ENCODE measurements at places on chromosomes 6 and 20. TPM values are rescaled to one million over a fixed set of nuclear protein-coding genes. Genes with fewer than 3 reads are reported as not detected.

DNA sequence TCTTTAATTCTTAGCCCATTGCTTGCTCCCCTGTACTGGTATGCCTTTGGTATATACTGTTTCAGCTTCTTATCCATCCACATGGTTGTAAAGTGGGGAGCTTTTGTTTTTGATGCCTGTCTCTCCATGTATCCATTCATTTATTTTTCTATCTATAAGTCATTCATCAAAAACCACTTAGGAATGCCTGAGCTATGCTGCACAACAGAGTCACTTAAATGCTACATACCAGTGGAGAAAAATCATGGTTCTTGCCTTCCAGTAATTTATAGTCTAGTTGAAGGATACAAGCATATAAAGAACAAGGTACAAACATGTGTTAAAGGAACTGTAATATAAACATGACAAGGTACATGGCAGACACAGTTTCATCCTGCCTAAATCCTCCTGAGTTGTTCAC lies 347.3 kb downstream of the NRN1 start:
- no peak overlapping the region for H3K27ac ChIP-seq
- H3K36me3 ChIP-seq, result peaks cover 1% of the 10 kb centered on the region
- DNase-seq, result no peak
- H3K27me3 ChIP-seq, result no peaks in the 10 kb centered on the region

DNA sequence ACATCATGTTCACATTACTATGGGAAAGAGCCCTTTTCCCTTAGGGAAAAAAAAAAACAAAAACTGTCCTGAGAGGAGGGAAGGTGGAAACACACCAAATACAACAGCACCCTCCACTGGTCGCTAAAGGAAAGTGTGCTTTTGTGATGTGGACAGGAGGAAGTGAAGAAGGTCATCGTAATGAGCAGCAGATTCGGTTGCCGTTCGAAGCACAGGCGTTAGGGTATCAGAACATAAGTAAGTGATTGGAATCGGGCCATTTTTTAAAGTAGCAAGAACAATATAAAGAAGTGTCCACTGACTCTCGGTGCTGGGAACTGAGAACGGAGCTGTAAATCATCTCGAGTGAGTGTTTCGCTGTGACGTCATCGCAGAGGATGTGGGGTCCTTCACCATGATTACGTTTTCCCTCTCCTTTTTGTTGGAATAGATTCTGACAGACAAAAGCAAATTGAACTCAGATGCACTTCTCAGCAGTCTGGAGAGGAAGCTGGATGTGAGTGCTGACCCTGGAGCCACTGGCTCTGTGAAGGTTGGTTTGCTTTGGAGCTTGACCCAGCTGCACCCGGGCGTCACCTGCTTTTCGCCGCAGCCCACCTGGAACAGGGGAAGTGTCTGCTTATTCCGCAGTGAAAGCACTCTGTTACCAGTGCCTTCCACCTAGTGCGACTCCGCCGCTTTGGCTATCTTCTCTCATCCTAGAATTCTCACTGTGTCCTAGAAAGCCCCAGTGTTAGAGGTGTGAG lies 203.6 kb upstream of the GMDS start:
- no peaks in the 10 kb centered on the region for H3K4me1 ChIP-seq
- H3K27me3 ChIP-seq, result no peaks in the 10 kb centered on the region
- H3K4me3 ChIP-seq, result peak overlapping the region; percentile 76
- no peaks in the 10 kb centered on the region for H3K36me3 ChIP-seq
- peak; percentile 67 for DNase-seq
- H3K27ac ChIP-seq, result no peak overlapping the region

Gene SHLD1
- total RNA-seq, result 6.7 TPM

Gene TSPO2
- total RNA-seq, result not detected

GRCh38 chr6:167127785-167128531 lies 5.1 kb downstream of the CCR6 start:
- H3K4me1 ChIP-seq, result no peaks in the 10 kb centered on the region
- no peak overlapping the region for H3K27ac ChIP-seq
- H3K27me3 ChIP-seq, result no peaks in the 10 kb centered on the region
- H3K4me3 ChIP-seq, result no peak overlapping the region

GRCh38 chr6:111605100-111605751 lies 452 bp downstream of the TRAF3IP2 start:
- H3K36me3 ChIP-seq, result no peaks in the 10 kb centered on the region
- H3K27ac ChIP-seq, result peak overlapping the region; percentile 93
- H3K27me3 ChIP-seq, result no peaks in the 10 kb centered on the region
- peak; percentile 72 for DNase-seq
- H3K4me1 ChIP-seq, result peaks cover 4% of the 10 kb centered on the region

Data from H9 (cell line).